ENCODE measurements at places on chromosomes 3 and 15.
A peak's percentile ranks its signal among the peaks of the same experiment; 100 is the strongest.

DNA sequence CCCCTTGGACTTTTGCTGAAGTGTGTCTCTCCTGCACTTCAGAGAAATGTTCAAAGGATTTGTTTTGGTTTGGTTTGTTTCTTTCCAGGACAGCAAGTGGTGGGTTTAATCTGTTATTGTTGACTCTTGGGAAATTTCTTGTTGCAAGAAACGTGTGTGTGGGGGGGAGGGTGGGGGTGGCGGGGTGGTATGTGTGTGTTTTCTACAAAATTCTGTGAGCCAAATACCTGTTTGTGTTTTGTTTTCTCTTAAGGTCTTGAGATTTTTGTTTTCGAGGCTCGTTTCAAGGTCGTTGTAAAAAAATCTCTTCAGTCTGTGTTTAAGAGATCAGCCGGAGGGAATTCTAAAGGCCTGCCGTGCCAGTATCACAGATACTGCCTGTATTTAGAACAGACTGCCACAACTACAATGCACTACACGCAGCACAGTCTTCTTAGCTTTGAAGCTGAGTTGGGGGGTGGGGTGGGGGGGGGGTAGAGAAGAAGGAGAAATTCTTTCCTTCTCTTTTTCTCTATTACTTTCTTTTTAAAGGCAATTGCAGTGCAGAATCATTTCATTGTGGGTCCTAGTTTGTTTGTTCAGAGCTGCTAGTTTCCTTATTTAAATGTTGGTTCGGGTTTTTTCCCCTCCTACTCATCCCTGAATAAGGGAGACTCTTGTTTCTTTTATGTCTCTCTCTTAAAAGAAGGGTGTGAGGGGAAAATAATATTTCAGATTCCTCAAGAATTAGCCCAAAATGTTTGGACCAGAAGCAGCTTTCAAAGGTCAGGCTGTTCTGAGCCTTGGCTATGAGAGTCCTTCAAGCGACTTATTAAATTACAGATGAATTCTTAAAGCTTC lies 1.4 kb upstream of the BCL6 start:
- DNase-seq, result peak; percentile 67

DNA sequence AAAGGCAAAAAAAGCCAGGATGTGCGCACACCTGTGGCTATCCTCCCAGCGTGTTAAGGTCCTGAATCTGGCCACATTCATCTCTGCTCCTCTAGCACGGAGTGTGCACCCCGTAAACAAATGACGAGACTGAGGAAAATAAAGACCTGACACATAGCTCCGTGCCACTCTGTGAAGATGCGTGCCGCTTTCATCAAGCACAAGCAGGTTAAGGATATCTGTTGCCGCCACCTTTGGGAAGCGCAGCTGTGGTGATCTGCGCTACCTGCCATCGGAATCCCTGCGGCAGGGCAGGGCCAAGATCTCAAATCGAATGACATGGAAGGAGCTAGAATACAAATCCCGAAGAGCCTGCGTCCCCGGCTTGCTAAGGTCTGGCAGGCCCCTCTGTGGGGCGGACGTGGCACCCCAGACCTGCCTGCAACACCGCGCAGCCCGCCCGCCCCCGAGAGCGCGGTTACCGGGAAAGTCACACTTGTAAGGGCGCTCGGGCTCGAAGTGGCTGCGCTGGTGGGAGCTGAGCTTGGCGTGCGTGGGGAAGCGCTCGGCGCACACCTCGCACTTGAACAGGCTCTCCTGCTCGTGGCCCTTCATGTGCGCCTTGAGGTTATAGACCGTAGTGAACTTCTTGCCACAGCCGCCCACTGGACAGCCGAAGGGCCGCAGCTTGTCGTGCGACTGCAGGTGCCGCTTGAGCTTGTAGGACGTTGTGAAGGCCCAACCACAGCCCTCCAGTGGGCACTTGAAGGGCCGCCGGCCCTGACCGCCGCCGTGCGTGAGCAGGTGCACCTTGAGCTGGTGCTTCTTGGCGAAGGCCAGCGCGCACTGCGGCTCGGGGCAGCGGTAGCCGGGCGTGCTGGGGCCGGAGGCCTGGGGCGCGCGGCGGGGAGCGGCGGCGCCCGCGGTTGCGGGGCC lies 936 bp downstream of the ZXDC start:
- DNase-seq, result no peak

DNA sequence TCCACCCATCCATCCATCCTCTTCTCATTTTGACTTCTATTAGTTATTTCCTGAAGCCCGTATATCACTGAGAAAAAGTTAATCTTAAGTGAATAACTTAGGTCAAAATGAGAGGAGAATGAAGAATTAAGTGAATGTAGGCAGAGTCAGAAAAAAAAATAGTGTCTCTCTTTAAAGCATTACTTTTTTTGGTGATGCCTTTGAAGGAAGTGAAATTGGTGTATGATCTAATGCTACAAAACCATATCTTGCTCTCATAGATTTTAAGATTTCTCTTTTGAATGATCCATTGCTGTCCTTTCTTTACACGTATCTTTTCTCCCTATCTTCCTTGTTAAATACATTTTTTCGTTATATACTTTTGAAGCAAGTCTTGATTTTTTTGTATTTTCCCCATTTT lies 23.4 kb downstream of the FNDC3B start:
- no peak for DNase-seq

DNA sequence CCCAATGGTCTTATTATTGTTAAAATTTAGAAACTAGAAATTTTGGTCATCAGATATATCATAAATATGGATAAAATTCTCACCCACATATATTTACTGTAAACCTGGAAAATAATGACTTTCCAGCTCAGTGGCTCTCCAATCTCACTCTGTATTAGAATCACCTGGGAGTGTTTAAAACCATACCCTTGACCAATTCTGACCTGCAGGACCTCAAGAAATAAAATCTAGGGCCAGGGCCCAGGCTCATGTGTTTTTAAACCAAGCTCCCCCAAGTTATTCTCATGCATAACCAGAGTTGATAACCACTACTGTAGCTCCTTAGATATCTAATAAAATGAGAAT lies 372.1 kb downstream of the SHQ1 start:
- DNase-seq, result no peak

- no peak for DNase-seq
These were observed 53.4 kb downstream of the ITPR1 start for GRCh38 chr3:4546346-4547178.

DNA sequence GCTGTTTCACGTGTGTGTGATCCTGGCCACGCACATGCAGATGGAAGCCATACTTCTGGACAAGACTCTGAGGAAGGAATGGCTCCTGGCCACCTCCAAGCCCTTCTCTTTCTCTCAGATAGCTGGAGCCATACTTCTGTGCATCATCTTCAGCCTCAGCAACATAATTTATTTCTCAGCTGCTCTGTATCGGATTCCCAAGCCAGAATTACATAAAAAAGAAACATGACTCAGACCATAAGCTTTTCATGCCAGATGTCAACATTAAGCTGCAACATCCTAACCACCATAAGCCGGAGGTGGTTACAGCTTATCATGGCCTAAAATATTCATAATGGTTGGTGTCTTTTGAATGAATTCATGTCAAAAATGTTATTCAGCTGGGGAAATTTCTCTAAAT lies 10.6 kb upstream of the KIF23 start:
- DNase-seq, result no peak

- DNase-seq, result peak; percentile 18
These were observed 7.6 kb downstream of the ULK3 start for GRCh38 chr15:74835312-74835823.

- DNase-seq, result peak; percentile 4
These were observed 42.2 kb downstream of the CLDN18 start for GRCh38 chr3:138051947-138052802.

GRCh38 chr3:168489301-168489700 lies 393.6 kb upstream of the GOLIM4 start:
- DNase-seq, result no peak

DNA sequence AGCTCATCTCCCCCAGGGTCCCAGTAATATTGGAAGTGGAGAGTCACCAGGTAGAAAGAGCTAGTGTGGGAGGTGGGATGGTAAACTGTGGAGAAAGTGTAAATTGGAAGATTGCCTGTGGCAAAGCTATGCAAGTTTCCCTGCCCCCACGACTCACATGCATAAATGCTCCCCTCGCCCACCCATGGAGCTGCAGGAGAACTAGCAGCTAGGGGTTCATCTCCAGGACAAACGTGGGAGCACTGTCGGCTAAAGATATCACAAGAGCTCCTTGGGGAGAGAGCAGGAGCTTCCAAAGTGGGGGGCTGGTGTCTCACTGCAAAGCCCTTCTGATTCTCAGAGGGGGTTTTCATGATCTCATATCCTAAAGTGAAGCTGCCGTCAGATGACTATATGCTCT lies 91.4 kb upstream of the PLCL2 start:
- DNase-seq, result no peak

DNA sequence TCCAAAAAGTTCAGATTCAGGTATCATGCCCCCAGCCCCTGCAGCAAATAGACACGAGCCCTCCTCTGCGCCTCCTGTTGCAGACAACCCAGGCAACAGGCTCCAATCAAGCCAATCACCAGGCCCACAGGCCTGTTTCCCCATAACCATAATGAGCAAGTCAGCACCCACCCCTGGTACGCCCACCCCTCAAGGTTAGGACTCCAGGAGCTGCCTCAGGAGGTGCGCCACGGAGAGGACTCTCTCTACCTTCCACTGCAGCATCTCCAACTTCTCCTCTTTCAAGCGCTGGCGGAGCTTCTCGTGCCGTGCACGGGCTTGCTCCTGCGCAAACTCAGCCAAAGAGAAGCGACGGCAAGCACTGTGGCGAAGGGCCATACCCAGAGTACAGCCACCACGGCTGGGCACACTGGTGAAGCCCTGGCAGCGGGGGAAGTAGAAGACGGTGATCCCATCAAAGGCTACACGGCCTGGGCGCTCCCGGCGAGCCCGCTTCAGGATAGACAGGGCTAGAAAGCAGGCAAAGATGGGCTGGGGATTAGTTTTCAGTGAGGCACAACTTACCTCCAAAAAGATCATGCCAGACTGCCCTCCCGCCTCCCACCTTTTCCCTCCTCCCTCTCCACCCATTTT lies 8.5 kb downstream of the CSRNP1 start:
- DNase-seq, result no peak

- DNase-seq, result no peak
These were observed 5.6 kb upstream of the AP3S2 start for GRCh38 chr15:89899295-89899945.

- DNase-seq, result no peak
These were observed 6.1 kb downstream of the WNT7A start for GRCh38 chr3:13873818-13874217.
